ENCODE measurements at places on chromosomes 5 and 9.

DNA sequence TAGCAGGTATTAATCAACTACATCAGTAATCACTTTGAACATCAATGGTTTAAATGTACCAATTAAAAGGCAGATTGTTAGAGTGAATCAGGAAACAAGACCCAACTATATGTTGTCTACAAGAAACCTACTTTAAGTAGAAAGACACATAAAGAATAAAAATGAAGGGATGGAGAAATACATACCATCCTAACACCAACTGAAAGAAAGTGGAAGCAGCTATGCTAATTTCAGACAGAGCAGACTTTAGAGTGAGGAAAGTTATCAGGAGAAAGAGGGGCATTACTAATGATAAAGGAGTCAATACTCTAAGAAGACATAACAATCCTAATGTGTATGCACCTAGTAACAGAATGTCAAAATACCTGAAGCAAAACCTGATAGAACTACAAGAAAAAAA, 125.8 kb downstream of the NR6A1 start:
- no peak for DNase-seq

- no peak for DNase-seq
These were observed 113.2 kb downstream of the SLC12A2 start for GRCh38 chr5:128196791-128197190.

DNA sequence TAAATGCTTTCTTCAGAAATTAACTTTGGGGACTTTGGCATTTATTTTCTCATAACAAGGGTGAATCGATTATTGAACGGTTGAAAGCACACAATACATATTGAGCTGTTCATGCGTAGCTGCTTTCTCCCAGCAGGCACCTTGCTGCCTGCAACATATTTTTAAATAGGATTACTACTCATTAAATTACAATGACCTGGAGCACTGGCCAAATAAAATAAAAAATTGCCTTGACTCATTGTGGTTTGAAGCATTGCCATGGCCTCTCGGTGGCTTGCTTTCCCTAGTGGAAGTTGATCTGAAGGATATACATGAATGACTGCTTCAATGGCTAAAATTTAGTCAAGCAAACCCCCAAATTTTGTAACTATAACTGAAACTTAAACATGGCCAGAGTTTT, 181.6 kb upstream of the NUDT12 start:
- no peak for DNase-seq

GRCh38 chr9:26955222-26955903, 849 bp upstream of the IFT74 start:
- no peak for DNase-seq

- no peak for DNase-seq
These were observed 534.5 kb downstream of the TMEM38B start for GRCh38 chr9:106228861-106229260.

- no peak for DNase-seq
These were observed 32.2 kb upstream of the NOTCH1 start for GRCh38 chr9:136577941-136578625.

DNA sequence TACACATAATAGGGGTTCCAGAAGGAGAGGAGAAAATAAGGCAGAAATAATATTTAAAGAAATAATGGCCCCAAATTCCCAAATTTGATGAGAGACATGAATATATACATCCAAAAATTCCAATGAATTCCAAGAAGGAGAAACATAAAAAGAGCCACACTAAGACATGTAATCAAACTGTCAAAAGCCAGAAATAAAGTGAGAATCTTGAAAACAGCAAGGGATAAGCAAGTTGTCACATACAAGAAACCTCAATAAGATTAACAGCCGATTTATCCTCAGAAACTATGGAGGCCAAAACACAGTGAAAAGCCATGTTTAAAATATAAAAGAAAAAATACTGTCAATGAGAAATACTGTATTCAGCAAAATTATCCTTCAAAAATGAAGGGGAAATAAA, 14.5 kb downstream of the CATSPER3 start:
- no peak for DNase-seq

DNA sequence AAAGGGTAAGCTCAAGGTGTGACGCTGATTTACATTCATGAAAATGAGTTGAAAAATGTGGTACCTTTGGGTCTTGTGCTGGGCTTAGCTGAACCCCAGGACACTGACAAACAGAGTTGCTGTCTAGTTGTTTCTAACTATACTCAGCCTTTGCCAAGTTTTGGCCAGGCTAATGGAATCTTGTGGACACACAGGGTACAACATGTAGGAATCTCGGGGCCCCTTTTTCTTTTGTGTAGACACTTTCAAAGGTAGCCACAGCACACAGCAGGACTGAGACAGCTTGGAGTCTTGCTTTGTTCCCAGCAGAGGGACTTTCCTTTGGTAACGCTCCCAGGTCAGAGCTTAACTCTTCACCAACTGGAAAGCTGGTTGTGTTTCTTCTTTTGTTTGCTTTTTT, 7.8 kb downstream of the LIX1 start:
- no peak for DNase-seq

DNA sequence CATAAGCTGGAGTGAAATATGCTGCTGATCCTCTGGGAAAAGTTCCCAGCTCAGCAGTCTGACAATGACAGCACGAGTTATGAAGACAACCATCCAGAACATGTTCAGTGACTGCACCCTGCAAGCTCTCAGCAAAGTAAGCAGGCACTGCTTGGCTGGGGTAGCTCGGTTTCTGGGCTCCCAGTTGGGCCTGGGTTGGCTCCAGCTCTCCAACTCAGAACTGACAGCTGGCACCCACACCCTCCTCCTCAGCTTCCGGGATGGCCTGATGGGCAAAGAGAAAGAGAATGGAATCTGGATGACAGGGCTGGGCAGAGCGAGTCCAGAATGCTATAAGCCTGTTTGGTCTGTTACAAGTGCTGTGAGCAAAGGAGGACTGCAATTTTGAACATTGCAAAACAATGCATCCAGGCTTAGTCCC, 185.0 kb downstream of the CSNK1G3 start:
- DNase-seq, result no peak

GRCh38 chr5:16965581-16965980, 29.5 kb upstream of the MYO10 start:
- DNase-seq, result no peak

DNA sequence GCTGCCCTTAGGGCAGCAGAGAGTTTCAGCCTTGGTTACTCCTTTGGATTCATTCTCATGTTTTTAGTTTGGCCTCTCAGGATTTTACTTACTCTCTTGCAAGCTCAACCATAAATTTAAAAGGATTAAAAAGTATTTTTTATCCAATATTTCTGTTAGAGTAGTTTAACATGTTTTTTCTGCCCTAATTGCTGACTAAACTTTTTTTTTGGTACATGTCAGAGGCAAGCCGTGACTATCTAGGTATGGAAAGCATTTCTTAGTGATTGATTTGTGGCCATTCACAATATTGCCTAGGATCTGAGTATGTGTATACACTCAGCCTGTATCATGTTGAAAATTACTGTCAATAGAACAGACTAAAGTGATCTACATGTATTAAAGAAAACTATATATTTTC, 92.1 kb downstream of the MELK start:
- no peak for DNase-seq

GRCh38 chr9:93600504-93600903, 24.1 kb downstream of the PHF2 start:
- no peak for DNase-seq

DNA sequence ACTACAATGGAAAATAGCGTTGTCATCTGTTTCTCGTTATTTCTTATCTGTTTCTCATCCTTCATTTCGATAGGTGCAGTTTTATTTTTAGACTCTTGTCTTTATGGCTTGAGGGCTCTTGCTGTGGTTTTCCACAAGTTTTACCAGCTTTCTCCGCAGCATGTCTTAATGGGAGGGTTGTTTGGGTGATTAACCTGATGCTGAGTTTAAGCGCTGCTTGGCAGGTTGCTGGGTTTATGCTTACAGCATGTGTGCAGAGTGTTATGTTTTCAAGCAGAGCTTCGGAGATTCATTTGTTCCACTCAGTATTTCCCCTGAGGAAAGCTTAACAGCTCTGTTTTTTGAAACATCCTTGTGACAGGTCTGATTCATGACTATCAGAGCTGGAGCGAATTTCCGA, 154.0 kb downstream of the SLC12A2 start:
- no peak for DNase-seq

DNA sequence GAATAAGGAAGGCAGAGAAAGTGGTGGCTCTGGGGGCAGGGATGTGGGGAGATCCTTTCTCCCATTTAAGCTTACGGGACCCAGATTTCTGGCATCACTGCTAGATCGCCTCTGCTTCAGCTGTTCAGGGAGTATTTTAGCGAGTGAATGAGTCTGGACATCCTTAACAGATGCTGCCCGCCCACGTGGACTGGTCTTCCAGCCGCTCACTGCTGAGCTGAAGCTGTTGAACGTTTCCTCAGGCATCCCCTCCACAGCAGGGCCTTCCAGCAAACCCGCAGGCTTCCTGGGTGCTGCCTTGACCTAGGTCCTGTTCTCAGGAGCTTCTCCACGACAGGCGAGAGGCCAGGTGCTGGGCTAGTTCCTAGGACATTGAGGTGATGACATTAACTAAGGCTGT, 144.4 kb upstream of the EFNA5 start:
- no peak for DNase-seq

GRCh38 chr9:124183772-124184171, 74.0 kb upstream of the NEK6 start:
- no peak for DNase-seq

DNA sequence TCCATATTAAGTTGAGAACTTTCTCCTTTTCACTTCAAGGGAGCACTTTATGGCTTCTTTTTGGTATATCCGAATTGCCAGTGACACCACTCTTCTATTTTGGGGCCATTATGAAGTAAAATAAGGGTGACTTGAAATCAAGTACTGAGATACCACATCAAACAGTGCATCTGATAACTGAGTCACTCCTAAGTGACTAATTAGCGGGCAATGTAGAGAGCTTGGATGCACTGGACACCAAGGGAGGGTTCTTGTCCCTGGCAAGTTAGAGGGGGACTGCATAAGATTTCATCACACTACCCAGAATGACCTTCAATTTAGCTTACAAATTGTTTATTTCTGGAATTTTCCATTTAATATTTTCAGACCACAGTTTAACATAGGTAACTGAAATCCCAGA, 813.9 kb upstream of the CDH10 start:
- DNase-seq, result no peak

GRCh38 chr9:70746316-70746715, 331.9 kb upstream of the KLF9 start:
- DNase-seq, result no peak

DNA sequence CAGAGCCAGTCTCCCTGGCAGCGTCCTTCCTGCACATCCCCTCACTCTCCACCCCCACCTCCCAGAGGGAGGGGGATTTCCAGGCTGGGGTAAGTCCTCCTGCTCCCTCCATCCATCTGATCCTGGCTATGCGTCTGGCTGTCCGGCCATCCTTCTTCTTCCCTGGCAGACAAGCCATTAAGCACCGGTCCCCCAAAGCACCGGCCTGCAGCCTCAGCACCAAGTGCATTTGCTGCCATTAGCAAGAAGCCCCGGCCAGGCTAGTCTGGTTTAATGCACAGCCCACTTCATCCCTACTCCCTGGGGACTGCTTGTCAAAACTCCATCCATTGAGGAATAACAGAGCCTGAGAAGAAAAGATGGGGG, 208.7 kb upstream of the IER5L start:
- no peak for DNase-seq

DNA sequence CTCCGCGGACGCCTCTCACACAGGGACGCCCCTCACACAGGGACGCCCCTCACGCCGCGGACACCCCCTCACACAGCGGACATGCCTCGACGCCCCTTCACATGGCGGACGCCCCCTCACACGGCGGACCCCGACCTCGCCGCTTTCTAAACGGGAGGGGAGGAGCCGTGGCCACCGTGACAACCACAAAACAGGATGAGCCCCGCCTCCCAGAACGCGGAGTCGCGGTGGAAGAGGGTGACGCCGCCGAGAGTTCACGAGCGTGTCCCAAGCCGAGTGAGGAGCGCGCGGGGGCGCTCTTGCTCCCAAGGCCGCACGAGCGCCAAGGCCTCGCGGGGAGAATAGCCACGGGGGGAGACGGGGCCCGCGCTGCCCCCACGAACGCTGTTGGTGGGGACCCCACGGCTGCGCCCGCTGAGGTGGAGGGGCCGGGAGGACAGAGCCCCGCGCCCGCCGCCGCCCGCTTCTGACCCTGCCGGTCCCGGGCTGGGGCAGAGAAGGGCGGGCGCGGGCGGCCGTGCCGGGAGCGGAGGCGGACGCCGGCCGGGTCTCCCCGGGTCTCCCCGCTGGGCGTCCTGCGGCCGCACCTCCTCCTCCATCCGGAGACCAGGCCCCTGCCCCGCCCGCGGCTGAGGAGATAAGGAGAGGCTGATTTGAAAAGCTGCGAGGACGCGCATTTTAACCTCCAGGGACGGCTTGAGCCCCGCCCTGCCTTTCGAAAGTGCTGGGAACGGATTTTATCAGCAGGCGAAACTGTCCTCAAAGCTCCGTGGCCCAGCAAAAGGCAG, 3.9 kb upstream of the NKD2 start:
- DNase-seq, result peak; percentile 18

DNA sequence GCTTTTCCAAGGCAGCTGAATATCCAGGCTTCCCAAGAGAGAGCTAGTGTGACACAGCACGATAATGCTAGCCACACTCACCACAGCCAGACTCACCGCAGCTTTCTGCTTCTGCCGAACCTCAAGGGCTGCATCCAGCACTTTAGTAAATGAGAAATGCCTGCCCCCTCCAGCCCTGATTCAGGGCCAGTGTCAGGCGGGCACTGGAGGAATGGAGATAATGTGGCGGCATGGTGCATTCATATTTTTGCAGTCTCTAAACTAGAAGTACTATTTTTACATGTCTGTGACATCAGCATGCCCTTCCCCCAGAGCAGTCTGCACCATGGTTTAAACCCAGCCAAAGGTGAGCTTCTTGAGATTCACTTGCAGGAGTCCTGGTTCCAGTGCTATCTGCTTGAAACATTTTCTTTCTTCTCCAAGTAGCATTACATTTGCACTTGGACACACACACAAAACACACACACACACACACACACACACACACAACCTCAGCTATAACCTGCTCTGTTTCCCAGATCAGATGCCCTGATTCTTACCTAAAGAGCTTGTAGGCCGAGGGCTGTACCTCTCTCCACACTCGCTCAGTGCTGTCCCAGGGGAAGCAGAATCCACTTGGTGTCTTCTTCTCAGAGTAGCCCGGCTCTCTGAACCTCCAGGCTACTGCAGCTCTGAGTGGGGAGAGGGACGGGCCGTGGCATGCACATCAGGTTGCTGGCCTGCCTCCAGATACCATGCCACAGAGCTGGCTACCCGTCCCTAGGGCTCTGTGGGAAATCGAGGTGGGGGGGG, at the start of gene FGF1:
Gene FGF1, minus strand, starts transcription at position 673 of the 792 bp plus-strand sequence. CDS start 71,963 bp downstream, outside the sequence.
- no peak for DNase-seq

DNA sequence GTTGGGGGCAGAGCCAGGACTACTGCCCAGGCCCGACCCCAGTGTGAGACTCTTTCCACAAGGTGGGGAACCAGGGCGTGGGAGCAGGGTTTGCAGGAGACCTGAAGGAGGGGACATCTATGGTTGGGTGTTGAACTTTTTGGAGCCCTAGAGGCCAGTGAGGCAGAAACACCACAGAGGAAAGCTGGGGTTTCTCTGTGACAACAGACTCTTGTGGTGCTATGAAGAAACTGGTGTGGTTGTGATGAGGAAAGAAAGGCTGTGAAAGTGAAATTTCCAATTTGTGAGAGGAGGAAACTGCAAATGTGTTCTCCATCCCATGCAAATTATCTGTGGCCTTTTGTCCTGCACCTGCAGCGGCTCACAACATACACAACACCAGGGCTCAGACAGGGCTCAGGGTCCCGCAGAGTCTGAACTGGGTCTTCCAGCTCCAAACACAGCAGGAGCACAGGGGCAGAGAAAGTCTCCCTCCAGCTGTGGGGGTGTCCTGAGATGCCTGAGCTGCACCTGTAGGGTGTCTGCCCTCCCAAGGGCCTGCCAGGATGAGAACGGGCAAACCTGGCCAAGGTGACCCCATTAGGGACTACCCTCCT, 51.4 kb upstream of the GRHPR start:
- DNase-seq, result no peak
